ENCODE measurements at places on chromosomes 6 and 20.
A peak's percentile ranks its signal among the peaks of the same experiment; 100 is the strongest.

DNA sequence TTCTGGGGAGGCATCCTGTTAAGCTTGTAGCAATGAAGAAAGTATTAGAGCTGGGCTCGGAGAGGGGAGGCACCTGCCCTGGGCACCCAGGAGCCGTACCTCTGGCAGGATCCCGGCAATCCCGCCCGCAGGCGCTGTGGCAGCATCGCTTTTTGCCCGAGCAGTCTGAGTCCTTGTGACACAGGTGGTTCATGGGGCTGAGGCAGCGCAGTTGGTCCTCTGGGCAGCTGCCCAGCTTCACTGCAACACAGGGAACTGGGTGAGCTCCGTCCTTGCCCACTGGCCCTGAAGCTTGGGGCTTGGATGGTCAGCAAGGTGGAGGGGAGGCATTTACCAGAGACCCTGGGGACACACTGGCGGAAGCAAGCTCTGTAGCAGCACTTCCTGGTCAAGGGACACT, 4.7 kb downstream of the WFDC5 start:
- DNase-seq: no peak

DNA sequence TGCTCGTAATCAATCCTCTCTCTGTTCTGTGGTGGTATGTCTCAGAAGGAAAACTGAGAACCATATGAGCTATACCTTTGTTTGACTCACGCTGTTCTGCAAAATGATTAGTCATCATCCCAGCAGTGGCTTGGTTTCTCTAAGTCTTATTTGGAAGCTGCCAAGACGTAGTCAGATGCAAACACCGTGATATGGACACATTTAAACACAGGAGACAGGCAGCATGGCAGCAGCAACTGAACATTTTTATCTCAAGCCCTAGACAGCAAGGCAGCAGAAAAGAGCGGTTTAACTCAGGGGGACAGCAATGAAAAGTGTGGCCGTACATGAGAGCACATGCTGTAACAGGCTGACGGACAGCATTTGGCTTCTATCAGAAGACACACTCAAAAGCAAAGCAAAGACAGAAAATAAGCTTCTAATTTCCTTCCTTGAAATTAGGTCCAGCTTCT, 1295.1 kb downstream of the EPHA7 start:
- peak; percentile 1 for DNase-seq

DNA sequence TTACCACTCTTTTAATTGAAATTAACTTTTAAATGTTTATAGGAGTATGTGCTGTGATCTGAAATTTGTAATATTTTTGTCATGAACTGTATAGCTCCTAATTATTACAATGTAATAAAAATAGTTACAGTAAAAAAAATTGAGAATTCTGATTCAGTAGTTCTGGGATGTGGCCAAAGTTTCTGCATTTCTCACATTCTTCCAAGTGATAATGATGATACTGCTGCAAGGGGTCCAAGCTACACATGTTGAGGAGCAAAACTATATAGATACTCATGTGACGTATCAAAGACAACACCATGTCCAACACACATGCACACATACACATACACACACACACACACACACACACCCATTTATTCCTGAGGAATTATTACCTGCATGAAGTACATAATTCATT, 71.0 kb upstream of the FAM83B start:
- DNase-seq: no peak

DNA sequence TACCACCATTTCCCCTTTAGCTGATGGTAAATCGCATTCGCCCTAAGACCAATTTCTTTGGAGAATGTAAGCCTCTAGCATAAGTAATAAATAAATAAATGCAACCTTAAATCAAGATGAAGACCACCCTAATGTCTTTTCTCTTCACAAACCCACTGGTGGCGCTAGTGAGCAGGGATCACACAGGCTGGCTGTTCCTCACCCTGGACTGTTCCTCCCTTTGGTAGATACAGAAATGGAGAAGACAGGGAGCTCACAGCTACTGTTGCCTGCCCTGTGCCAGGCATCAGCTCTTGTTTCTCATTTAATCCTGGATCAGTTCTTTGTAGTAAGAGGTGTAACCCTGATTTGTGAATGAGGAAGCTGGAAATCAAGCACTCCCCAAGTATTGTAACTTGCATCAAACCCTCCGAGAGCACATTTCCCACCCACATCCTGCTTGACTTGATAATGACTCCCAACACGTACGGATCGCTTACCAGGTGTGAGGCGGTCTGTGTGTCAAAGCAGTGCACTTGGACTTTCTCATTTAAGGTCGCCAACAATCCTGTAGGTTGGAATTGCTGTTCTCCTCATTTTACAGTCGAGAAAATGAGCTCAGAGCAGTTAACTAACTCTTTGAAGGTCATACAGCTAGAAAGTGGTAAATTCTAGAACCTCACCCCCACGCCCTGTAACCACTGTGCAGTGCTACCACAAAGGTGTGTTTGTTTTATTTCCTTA, 236.1 kb downstream of the TSHZ2 start:
- DNase-seq: peak; percentile 28

DNA sequence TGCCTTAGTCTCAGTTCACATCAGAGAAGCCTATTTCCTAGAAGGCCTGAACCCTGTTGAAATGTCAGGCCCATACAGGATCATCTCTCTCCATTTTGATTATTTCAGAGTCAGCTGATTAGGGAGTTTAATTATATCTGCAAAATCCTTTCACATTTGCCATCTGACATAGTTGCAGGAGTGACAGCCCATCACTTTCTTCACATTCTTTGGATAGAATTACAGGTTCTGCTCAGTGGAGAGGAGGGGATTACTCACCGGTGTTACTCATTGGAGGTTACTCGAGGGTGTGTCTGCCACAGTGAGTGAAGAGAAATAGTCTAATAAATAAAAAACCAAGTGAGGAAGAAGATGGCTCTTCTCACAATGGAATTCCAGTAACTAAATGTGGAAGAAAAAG, 216.8 kb downstream of the TMEM242 start:
- peak; percentile 68 for DNase-seq

DNA sequence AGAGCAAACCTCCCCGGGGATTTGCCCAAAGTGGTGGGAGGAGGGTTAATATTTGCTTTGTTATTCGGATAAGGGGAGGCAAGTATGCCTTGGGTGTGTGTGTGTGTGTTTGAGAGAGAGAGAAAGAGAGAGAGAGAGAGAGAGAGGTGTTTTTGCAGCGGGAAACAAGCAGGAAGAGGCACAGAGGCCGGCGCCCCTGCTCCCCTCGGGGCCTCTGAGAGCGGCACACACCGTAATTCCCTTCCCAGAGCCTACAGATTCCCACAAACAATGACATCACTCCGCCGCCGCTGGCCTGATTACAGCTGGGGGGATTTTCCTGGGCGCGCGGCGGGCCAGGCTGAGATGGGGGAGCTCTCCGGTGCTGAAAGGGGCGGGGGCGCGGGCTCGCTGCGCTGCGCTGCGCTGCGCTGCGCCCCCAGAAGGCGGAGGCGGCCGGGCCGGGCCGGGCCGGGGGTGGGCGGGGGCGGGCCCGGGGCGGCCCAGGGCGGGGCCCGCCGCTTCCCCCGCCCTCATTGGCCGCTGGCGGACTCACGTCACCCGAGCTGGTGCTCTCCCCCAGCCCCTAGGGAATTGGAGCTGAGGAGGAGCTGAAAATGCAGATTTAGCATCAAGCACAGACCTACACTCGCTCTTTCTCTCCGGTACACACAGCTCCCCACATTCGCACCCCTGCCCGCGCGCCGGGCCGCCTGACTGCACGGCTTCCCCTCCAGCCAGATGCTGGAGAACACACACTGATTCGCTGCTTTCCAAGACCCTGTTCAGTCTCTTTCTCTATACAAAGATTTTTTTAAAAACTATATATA, at the start of gene PCSK2:
Gene PCSK2, plus strand, starts transcription at position 631 of the 809 bp plus-strand sequence. CDS start 266 bp downstream, outside the sequence.
- peak; percentile 1 for DNase-seq

DNA sequence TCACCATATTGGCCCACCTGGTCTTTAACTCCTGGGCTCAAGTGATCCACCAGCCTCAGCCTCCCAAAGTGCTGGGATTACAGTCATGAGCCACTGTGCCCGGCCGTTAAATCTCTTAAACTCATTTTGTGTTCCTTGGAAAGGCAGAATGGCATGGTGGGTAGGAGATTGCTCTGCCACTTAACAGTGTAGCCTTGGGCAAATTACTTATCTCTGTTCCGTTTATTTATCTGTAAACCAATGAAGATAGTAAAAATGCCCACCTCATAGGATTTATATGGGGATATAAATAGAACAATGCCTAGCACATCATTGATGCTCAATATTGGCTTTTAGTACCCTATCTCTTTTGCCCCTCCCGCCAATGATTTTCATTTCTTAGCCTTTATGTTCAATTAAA, 7.2 kb upstream of the PIM1 start:
- no peak for DNase-seq

GRCh38 chr20:3222635-3223600, 13.6 kb downstream of the ITPA start:
- DNase-seq: no peak

DNA sequence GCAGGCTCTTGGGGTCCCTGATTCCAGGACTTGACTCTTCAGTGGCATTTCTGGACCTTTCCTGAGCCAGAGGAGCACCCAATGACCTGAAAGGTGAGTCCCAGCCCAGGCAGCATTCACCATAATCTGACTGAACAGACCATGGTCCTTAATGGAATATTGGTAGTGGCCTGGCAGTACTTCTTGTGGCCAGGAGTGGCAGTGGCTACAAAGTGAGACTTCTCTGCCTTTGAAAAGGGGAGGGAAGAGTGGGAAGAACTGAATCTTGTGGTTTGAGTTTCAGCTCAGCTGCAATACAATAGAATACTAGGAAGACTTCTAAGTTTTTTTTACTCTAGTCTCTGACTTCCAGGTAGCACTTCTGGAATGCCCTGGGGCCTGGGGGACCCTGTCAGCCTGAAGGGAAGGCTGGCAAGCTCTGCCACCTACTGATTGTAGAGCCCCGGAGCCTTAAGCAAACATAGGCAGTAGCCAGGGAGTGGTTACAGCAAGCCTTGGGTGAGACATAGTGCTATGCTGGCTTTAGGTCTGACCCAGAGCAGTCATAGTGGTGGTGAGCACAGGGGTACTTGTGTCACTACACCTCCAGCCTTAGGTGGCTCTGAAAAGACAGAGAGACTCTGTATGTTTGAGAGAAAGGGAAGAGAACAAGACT, 674.2 kb upstream of the MANEA start:
- DNase-seq: no peak

DNA sequence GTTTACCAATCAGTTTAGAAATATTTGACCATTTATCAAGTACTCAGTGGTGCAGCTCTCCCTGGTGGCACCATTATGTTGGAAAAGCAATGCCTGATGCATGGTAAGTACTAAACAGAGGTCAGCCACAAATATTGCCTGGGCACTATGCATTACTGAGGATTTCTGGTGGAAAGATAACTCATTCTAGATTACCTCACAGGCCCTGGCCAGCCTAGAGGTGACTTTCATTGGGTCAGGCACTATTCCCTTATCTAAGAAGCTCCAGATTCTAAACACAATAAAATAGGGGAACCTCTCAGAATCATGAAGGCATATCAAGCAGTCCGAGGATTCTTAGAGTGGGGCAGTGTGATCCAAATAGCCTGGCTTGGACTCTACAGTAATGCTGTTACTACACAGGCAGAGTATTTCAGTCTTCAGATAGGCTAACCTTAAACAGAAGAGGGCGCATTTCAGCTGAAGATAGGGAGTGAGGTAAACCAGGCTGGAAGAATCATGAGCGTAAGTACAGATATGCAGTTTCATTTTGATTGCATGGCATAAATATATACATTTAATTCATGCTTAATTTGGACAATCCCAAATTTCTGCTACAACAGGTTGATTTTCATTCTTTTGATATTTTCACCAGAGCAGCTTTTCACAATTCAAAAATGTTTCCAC, 12.1 kb downstream of the LGSN start:
- DNase-seq: peak; percentile 18

GRCh38 chr6:39217177-39217864, 12.0 kb downstream of the KCNK5 start:
- DNase-seq: no peak

DNA sequence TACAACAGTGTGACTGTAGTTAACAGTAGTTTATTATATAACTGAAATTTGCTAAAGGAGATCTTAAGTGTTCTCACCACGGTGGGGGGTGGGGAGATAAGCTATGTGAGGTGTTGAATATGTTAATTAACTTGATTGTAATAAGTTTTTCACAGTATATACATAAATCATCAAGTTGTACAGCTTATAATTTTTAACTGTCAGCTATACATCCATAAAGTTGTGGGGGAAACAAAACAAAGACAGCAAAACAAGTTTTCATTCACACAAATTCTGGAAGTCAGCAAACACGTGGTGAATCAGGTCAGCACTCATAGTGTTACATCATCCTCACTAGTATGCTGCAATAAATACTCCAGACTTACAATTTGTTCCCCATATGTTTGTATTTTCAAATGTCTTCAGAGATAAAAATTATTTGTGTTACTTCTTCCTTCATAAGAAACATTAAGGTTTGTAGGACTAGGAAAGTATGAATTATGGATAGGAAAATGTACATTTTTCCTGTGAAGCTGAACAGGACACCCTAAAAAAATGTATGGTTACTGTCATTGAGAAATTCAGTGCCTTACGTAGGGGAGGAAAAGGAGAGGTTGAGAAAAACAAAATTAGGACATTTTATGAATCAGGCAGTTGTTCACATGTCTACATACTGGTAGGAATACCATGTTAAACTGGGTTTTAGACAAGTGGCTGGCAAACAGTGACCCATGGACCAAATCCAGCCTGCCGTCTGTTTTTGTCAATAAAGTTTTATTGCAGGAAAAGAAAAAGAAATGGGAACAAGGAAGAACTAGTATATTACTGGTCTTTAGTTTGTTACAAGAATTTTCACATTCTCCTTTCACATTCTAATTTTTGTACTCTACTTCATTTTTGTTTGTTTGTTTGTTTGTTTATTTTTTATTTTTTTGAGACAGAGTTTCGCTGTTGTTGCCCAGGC, 6.0 kb downstream of the SUMO4 start:
- peak; percentile 55 for DNase-seq

DNA sequence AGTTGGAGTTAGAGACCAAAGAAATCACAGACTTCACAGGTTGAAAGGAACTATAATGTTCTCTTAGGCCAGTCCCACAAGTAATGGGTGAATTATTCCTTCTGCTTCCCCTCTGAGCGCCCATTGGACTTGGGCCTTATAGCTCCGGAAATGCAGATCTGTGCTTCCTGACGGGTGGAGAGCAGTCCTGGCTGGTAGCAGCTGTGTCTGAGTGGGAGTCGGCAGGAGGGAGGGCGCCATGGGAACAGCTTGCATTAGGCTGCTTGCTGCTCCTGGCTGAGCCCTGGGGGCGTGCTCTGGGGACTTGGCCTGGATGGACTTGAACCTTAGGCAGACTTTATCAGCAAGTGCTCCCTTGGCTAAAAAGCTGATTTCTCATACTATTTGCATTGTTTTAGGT, 18.4 kb upstream of the NUP153 start:
- no peak for DNase-seq

DNA sequence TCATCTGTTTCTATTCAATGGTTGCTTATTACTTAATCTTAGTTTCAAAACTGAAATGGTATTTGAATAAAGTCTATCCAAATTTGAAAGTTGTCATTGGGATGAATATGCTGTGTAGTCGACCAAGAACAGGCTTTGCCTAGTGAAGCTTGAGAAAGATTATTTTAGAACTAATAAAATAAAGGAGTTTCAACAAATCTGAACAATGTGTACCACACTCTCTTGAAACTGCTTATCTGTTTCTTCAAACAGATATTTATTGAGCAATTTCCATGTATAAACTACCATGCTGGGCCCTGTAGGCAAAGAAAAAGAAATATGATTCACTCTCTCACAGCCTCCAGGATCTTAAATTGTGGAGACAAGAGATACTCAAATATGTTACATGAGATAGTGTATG, 174.4 kb downstream of the OGFRL1 start:
- no peak for DNase-seq

GRCh38 chr6:12555267-12555666, 161.3 kb upstream of the PHACTR1 start:
- DNase-seq: no peak

GRCh38 chr20:316316-317068, 8.9 kb upstream of the SOX12 start:
- DNase-seq: no peak

- DNase-seq: peak; percentile 73
Measured at GRCh38 chr20:31833130-31833930, 12.1 kb downstream of the FOXS1 start.
